ENCODE measurements at places on chromosomes 3 and 15.

DNA sequence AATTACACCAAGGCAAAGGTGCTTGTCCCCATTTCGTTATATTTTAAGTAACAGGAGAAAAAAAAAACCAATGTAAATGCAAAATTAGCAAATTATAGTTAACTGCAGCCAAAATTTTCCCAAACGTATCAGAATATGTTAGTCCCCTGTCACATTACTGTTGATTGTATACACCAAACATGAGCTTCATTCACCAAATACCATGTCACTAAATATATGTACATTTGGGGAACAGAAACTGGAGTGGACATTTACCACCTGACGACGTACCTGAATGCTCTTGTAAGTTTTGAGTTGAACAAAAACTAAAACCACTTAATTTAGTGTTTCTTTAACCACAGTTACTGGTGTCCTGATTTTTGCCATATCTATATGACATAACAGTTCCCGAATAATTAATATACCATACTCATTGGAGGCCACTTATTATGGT is 3.3 kb upstream of the FOXP1 start:
- no peak overlapping the region for H3K27ac ChIP-seq
- H3K36me3 ChIP-seq: peaks cover 2% of the 10 kb centered on the region
- no peak overlapping the region for H3K4me3 ChIP-seq
- H3K4me1 ChIP-seq: peaks cover 22% of the 10 kb centered on the region

GRCh38 chr15:62958528-62959363 is 83.8 kb upstream of the TPM1 start:
- no peak overlapping the region for H3K4me3 ChIP-seq
- no peaks in the 10 kb centered on the region for H3K36me3 ChIP-seq
- H3K27ac ChIP-seq: no peak overlapping the region

GRCh38 chr3:46566040-46566641 is at the start of gene LRRC2:
Gene LRRC2, minus strand, starts transcription at chr3:46566302. Its CDS starts 14,711 bp downstream, at chr3:46551591.
- no peak within 1 kb of the TSS for H3K27ac ChIP-seq
- peak within 1 kb of the TSS; percentile 67 for H3K4me3 ChIP-seq
- H3K36me3 ChIP-seq: no peaks in the 10 kb centered on the region

DNA sequence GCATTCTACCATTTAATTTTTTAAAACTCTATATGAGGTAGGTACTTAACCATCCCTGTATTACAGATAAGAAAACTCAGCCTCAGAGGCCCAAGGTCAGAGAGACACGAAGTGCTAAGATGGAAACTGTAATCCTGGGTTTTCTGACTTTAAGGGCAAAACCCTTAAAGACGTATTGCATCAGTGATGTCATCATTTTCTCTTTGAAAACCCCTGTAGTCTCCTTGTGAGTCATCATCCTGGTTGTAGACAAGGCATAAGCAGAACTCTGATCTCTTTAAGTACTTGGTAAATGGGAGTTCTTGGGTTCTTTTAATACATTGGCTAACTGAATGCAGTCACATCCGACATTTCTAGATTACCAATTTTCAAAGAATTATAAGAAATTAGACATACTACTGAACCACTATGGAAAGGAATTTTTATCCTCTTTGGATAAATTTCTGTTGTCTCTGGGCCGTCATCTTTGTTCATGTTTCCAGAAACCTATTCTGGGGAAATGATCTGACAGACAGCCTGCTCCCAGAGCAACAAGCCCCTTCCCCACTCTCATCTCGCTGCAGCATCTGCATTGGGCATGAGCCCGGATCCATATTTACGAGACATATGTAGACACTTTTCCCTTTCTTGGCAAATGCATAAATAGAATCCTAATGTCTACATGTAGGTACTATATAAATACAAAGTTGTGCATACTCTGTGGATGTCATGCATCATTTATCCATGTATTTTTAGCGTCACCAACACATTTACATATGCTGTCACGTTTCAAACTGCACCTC is 48.7 kb upstream of the MDFIC2 start:
- H3K27me3 ChIP-seq: peaks cover 1% of the 10 kb centered on the region
- no peaks in the 10 kb centered on the region for H3K36me3 ChIP-seq
- H3K4me3 ChIP-seq: no peak overlapping the region
- H3K4me1 ChIP-seq: no peaks in the 10 kb centered on the region
- no peak for DNase-seq

DNA sequence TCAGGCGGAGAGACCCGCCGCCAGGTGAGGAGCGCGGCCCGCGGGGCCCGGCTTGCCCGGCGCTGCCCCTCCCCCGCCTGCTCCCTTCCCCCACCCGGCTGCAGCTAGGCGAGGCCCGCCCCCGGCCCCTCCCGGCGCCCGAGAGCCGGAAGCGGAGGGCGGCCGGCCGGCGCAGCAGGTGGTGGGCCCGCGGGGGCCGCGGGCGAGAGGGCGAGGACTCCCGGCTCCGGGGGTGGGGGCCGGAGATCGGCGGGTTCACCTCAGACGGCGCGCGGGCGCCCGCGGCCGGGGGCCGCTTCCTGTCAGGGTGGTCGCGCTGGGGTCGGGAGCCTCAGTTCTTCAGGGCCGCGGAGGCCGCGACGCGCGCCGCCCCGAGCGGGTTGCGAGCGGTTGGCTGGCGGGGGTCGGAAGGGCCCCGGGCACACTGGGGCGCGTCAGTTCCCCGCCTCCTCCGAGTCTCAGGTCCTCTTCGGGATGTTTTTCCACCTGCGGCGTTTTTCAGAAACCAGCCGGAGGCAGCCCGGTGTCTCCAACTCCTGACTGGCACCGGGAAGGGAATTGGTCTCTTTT is 395 bp downstream of the ZFAND6 start:
- H3K4me1 ChIP-seq: peaks cover 32% of the 10 kb centered on the region
- no peaks in the 10 kb centered on the region for H3K36me3 ChIP-seq
- DNase-seq: no peak
- H3K27me3 ChIP-seq: no peaks in the 10 kb centered on the region
- H3K27ac ChIP-seq: peak overlapping the region; percentile 95
- peak overlapping the region; percentile 96 for H3K4me3 ChIP-seq

- H3K27ac ChIP-seq: peak within 1 kb of the TSS; percentile 99
- H3K4me1 ChIP-seq: peaks cover 13% of the 10 kb centered on the region
- H3K36me3 ChIP-seq: no peaks in the 10 kb centered on the region
- H3K4me3 ChIP-seq: peak within 1 kb of the TSS; percentile 97
These were observed at the start of gene DPH6 for GRCh38 chr15:35545824-35546510. Gene DPH6, minus strand, starts transcription at chr15:35546165. Its CDS starts 24 bp downstream, at chr15:35546141.

DNA sequence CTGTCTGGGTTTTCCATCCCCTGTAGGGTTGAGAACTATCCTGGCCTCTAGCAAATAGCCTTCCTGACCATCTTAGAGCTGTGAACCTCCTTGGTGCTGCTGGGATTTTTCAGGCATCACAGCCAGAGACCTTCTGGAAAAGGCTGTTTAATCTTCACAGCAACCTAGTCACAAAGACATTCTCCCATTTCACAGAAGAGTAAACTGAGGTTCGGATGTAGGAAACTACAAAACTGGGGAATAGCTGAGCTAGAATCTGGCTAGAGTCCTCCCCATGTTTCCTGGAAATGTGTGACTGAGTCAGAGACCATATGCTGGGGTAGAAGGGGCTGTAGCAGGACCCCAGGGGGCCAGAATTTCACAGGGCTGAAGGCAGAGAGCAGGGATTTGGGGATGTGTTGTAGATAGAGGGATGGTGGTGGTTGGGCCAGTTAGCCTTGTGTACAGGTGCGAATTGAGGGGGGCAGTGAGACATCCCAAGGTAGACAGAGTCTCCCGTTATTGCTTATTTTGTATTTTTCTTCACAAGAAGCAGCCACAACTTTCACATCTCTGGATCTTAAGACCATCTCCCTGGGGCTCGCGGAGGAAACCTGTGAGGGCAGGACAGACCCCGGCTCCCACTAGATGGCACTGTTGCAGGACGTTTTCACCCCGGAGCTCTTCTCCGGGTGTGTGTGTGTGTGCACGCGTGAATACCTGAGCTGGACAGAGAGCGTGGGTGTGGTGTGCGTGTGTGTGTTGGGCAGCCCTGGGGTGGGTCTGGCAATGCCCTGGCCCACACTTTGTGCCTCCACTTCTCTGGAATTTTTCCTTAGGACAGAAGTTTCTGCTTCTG is 66.9 kb upstream of the PRR23C start:
- H3K27ac ChIP-seq: no peak overlapping the region
- H3K36me3 ChIP-seq: no peaks in the 10 kb centered on the region
- peaks cover 4% of the 10 kb centered on the region for H3K4me1 ChIP-seq
- peak; percentile 87 for DNase-seq

GRCh38 chr15:51267051-51267702 is 71.2 kb downstream of the CYP19A1 start:
- peaks cover 40% of the 10 kb centered on the region for H3K27me3 ChIP-seq
- no peak overlapping the region for H3K27ac ChIP-seq
- H3K4me1 ChIP-seq: peaks cover 2% of the 10 kb centered on the region
- no peaks in the 10 kb centered on the region for H3K36me3 ChIP-seq
- DNase-seq: no peak
- H3K4me3 ChIP-seq: peak overlapping the region; percentile 36

DNA sequence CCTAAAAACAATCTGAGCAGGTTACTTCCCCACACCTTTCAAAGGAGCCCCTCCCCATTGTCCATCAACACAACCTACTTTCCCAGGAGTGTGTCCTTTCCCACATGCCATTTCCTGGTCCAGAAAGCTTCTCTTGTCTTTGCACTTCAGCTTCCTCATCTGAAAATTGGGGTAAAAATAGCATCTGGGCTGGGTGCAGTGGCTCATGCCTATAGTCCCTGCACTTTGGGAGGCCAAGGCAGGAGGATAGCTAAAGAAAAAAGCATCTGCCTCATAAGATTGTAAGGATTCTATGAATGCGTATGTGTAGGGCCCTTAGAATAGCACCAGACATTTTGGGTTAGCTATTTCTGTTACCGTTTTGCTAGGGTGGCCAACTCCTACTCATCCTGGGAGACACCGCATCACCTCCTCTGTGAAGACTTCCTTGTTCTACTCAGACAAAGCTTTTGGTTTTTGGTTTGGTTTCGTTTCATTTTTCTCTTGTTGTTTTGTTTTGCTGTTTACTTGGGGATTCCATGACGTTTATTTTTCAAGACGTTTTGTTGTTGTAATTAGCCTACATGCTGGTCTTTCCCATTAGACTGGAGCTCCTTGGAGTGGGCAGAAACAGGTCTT is 224.4 kb upstream of the TLE3 start:
- H3K4me3 ChIP-seq: no peak overlapping the region
- H3K36me3 ChIP-seq: no peaks in the 10 kb centered on the region
- DNase-seq: no peak
- peaks cover 27% of the 10 kb centered on the region for H3K27me3 ChIP-seq
- no peaks in the 10 kb centered on the region for H3K4me1 ChIP-seq

- no peak overlapping the region for H3K4me3 ChIP-seq
- peaks cover 25% of the 10 kb centered on the region for H3K36me3 ChIP-seq
- peak overlapping the region; percentile 18 for H3K27ac ChIP-seq
- no peak for DNase-seq
These were observed 15.9 kb downstream of the TBL1XR1 start for GRCh38 chr3:177181418-177181817.

GRCh38 chr3:75341324-75342067 is 322.6 kb upstream of the FRG2C start:
- no peaks in the 10 kb centered on the region for H3K36me3 ChIP-seq
- H3K27me3 ChIP-seq: peaks cover 3% of the 10 kb centered on the region
- H3K27ac ChIP-seq: no peak overlapping the region
- no peak for DNase-seq
- H3K4me3 ChIP-seq: no peak overlapping the region
- no peaks in the 10 kb centered on the region for H3K4me1 ChIP-seq

- H3K36me3 ChIP-seq: no peaks in the 10 kb centered on the region
- no peak overlapping the region for H3K27ac ChIP-seq
- H3K4me1 ChIP-seq: no peaks in the 10 kb centered on the region
- peaks cover 17% of the 10 kb centered on the region for H3K27me3 ChIP-seq
- no peak for DNase-seq
These were observed 85.4 kb upstream of the TPM1 start for GRCh38 chr15:62957130-62957529.

GRCh38 chr3:197957790-197958133 is 2.3 kb upstream of the LMLN start:
- H3K4me3 ChIP-seq: peak overlapping the region; percentile 4
- H3K27ac ChIP-seq: no peak overlapping the region
- no peaks in the 10 kb centered on the region for H3K27me3 ChIP-seq
- peaks cover 54% of the 10 kb centered on the region for H3K4me1 ChIP-seq
- H3K36me3 ChIP-seq: peaks cover 53% of the 10 kb centered on the region
- DNase-seq: no peak

DNA sequence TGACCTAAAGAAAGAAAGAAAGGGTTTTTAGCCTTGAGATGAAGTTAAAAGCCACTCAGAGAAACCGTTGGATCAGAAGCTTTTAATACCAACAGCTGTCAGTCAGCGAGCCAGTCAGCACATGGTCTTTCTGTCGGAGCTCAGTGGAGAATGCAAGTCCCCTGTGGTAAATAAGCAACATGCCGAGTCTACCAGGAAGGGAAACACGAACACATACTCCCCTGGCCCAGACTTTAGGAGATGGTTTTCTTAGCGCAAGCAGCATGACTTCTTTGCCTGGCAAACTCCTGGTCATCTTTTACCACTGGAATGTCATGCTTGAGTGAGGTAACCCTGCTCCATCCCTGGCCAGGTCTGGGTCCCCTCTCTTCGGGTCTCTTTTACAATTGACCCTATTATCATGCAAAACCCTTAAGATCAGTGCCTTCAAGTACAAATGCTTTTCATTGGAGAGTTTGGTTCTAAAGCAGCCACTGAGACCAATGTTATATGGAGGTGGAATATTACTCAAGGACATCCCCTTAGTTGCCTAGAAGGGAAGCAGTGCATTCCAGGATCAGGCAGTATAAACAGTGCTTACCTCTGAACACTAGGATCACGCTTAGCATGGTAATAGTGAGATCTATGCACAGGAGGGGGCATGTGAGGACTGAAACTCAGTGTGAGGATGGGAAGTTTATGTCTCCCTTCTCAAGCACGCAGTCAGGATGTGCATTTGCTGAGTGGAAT is 28.2 kb downstream of the SLCO3A1 start:
- no peak overlapping the region for H3K27ac ChIP-seq
- no peak overlapping the region for H3K4me3 ChIP-seq
- H3K36me3 ChIP-seq: peaks cover 7% of the 10 kb centered on the region
- DNase-seq: no peak
- peaks cover 11% of the 10 kb centered on the region for H3K4me1 ChIP-seq

DNA sequence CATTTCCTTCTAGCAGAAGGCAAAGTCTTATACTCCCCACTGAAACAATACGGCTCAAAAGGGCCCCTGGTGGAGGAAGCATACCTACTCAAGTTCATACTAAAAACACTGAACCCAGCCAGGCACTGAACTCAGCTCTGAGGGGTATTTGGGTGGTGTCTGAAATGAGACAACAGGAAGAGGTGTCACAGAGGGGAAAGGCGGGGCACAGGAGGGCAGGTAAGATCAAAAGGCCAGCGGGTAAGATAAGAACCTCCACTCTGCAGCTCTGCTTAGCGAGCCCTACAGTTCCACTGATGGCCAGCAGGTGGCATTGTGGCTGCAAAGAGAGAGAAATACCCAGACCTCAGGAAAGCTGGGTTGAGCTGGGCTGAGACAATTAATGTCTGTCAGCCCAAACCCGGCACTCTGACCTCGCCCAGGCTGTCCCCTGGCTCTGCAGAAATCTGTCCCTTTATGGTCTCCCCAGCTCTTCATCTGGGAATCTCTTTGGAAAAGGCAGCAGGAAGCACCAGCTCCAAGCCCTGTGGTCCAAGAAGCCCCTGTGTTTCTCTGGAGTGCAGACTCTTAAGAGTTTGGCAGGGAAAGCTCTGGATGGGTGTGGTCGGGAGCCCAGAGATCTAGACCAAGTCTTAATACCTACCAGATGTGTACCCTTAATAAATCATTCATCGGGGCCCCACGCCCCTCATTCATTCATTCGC is 8.4 kb downstream of the MFGE8 start:
- H3K27me3 ChIP-seq: no peaks in the 10 kb centered on the region
- H3K4me1 ChIP-seq: peaks cover 20% of the 10 kb centered on the region
- DNase-seq: peak; percentile 98
- H3K4me3 ChIP-seq: peak overlapping the region; percentile 22

- H3K27me3 ChIP-seq: no peaks in the 10 kb centered on the region
- H3K36me3 ChIP-seq: peaks cover 3% of the 10 kb centered on the region
- no peak overlapping the region for H3K27ac ChIP-seq
- no peak overlapping the region for H3K4me3 ChIP-seq
- H3K4me1 ChIP-seq: peaks cover 10% of the 10 kb centered on the region
These were observed 119.4 kb upstream of the LMOD3 start for GRCh38 chr3:69241769-69242168.

Data from activated CD4-positive, alpha-beta T cell treated with anti-CD3 and anti-CD28 coated beads, Interleukin-2, amount 10 ng/mL, durations not matched to agents 24 days and 14 days (primary cell).